Stimulated activated CD8-positive, alpha-beta memory T cell treated with anti-CD3 and anti-CD28 coated beads, Interleukin-4, amount 100 ng/mL, for 4 hours (primary cell): ENCODE measurements at places on chromosomes 2 and 18.

DNA sequence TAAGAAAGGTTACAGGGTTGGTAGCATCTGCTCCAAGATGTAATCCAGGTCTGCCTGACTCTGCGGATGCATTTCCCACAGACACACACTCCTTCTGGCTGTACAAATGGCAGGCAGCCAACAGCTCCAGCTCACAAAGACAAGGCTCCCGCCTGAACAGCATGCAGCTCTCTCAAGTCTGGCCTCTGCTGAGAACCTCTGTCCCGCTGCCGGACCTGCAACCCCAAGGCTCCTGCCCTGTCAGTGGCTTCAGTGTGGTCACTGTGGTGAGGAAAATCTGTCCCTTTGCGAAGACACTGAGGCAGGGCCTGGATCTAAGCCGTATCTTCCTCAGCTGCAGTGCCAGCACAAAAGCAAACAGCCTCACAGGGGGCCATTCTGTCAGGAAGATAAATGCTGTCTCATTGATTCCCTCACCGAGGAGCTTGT lies 469.3 kb upstream of the MEX3C start:
- no peak for DNase-seq

GRCh38 chr2:100730290-100730868 lies 89.6 kb upstream of the NPAS2 start:
- DNase-seq = no peak

GRCh38 chr2:181037922-181038321 lies 57.5 kb downstream of the UBE2E3 start:
- DNase-seq = no peak

DNA sequence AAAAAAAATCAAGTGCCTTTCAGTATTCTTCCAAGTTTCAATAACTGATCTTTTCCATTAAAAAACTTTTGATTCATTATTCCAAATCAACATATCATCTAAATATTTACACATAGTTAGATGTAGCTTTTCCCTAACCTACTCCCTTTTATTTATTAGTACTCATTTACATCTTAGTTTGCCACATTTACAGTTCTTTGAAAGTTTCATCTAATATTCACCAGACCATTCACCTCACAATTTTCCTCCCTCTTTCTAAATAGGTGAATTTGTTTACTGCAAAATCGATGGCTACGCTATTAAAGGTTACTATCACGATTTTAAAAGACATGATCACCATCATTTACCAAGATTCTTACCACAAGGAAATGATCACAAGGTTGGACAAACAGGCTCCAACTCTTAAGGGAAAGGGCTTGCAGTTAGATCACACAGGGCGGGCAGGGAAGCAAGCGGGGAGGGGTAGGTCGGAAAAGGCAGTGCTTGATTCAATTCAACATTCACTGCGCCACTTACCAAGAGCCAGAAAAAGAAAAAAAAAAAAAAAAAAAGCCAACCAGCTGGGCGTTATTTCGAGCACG lies 654 bp upstream of the MARCHF7 start:
- DNase-seq = no peak

DNA sequence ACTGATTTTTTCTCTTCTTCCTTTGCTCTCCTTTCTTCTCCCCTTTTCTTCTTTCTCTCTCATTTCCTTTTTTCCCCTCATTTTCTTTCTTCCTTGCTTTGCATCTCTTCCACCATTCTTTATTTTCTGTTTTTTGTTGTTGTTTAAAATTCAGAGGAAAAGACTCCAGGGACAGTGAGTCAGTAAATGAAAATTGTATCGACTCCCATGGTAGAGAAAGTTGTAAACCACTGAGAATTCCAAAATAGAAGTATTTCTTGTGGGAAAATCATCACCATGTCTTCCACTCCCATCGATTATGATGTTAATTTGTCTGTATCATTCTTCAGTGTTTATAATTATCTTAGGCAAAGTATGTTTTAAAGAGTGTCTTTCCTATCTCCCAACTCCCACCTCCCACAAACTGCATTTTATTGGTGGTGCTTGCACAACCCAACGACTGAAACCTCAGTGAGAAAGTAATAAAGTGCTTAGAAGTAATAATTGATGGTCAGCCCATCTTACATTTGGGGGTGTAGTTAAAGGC lies 134.3 kb downstream of the IRS1 start:
- DNase-seq = no peak

DNA sequence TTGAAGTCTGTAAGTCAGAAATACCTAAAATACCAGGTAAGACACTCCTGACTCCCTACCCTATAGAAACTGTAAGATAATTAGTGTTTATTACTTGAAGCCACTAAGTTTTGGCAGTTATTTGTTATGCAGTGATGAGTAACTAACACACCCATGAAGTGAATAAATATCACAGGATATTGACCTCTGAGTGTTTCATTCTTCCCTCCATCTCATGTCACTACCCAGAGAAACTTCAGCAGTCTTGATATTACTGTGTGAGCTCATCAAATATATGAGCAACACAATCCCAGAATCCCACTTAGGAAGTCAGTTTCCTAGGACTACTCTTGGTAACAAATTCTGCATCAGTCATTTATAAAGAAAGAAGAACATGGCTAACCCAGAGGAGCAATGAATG lies 529.7 kb downstream of the FBXO15 start:
- no peak for DNase-seq

DNA sequence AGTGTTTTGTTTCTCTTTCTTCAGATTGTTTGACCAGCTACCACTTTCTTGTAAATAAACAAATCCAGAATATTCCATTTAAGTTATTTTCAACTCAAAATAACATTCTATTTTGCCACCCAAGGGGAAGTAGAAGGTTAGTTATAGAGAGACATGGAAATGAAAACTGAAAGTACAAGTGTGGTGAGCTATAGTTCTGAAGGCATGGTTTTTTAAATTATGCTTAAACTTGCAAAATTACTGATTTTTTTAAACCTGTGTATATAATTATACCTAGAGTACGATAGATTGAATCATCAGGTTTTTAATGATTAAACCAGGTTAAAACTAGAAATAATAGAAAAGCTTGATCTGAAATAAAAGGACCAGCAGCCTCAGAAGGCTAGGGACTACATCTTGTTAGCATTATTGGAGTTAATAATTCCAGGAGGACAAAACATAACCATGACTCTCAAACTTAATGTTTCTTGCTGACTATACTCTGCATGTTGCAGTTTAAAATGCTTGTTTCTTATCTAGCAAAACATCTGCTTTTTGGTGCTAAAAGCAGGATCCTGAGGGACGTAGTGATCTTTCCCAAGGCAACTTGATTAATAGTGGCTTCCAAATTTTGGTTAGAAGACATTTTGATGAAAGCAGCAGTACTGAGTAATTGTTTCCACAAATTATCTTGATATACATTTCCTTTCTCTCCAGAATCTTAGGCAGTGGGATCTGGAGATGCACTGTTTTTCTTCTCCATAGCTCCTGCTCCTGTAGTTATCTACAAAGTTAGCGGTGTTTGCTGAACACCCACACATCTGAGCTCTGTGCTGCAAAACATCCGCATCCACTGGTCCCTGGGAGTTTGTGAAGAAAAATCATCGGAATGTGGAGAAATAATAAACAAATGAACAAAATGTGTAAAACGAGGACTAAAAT lies 327.2 kb upstream of the PKDCC start:
- no peak for DNase-seq

DNA sequence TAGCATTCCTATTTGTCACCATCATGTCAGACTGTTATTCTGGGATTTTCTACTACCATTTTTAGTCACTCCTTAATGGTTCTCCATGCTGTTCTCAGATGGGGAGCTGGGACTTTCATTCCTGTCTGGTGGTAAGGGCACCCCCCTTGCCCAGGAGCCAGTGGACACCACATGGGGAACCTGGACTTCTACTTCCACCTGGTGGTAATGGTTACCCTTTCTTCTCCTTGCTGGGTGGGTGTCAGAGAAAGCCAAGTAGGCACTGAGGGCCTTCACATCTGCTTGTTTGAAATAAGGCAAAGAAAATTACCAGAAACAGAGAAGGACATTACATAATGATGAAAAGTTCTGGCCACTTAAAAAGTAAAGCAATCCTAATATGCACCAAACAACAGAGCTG lies 239.8 kb downstream of the FHOD3 start:
- DNase-seq = no peak

GRCh38 chr2:219446101-219446504 lies 11.5 kb downstream of the SPEG start:
- no peak for DNase-seq

GRCh38 chr2:113298176-113298575 lies 19.5 kb upstream of the PAX8 start:
- no peak for DNase-seq

- DNase-seq = no peak
Measured at GRCh38 chr2:222240676-222241049, 58.1 kb downstream of the PAX3 start.

- DNase-seq = no peak
Measured at GRCh38 chr18:49639643-49640391, 78.0 kb downstream of the LIPG start.
